ENCODE measurements at places on chromosomes 12 and 14. TPM values are rescaled to one million over a fixed set of nuclear protein-coding genes. Genes with fewer than 3 reads are reported as not detected.

GRCh38 chr12:9378430-9378835 is 170.2 kb upstream of the PZP start:
- no peaks in the 10 kb centered on the region for H3K27me3 ChIP-seq
- DNase-seq: no peak
- no peak overlapping the region for H3K27ac ChIP-seq

CDKN3 gene
- total RNA-seq: 16.4 TPM

- no peak overlapping the region for H3K27ac ChIP-seq
- H3K4me1 ChIP-seq: no peaks in the 10 kb centered on the region
- no peak overlapping the region for H3K4me3 ChIP-seq
- H3K27me3 ChIP-seq: no peaks in the 10 kb centered on the region
- no peak for DNase-seq
These were observed 129.0 kb downstream of the RBM19 start for GRCh38 chr12:113837084-113837483.

GRCh38 chr14:103788086-103788485 is 59.3 kb downstream of the PPP1R13B start:
- no peak overlapping the region for H3K4me3 ChIP-seq
- no peak for DNase-seq
- H3K27ac ChIP-seq: no peak overlapping the region
- H3K4me1 ChIP-seq: no peaks in the 10 kb centered on the region
- peaks cover 14% of the 10 kb centered on the region for H3K36me3 ChIP-seq
- H3K27me3 ChIP-seq: no peaks in the 10 kb centered on the region

RFC5 gene
- 13.6 TPM for total RNA-seq

GRCh38 chr12:123782997-123783792 is 21.1 kb downstream of the DNAH10 start:
- H3K27me3 ChIP-seq: no peaks in the 10 kb centered on the region
- no peak overlapping the region for H3K4me3 ChIP-seq
- no peaks in the 10 kb centered on the region for H3K4me1 ChIP-seq
- H3K27ac ChIP-seq: no peak overlapping the region

- no peaks in the 10 kb centered on the region for H3K27me3 ChIP-seq
- no peak for DNase-seq
- H3K36me3 ChIP-seq: no peaks in the 10 kb centered on the region
- H3K4me3 ChIP-seq: peak overlapping the region; percentile 17
These were observed 60.8 kb downstream of the SAMD4A start for GRCh38 chr14:54627540-54628363.

BMP4 gene
- total RNA-seq: 17.4 TPM

DNA sequence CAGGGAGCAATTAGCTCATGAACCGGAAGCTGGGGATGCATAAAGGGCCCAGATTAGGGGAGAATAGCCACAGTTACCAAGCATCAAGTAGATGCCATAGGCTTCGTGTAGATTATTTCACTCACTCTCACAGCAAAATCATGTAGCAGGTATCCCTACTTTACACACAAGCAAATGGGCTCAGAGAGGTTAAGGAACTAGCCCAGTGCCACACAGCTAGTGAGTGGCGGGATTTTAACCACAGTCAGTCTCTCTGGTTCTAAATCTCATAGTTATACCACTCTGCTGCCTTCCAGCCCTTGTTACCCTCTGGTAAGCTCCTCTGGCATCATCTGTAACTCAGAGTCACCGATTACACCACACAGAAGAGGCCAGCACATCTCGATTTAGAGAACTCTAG is 49.0 kb downstream of the IQSEC3 start:
- H3K27ac ChIP-seq: no peak overlapping the region
- no peaks in the 10 kb centered on the region for H3K27me3 ChIP-seq
- no peaks in the 10 kb centered on the region for H3K4me1 ChIP-seq
- H3K36me3 ChIP-seq: no peaks in the 10 kb centered on the region

LHX5 gene
- not detected for total RNA-seq

GRCh38 chr14:76781648-76782051 is 20.4 kb downstream of the VASH1 start:
- no peak overlapping the region for H3K4me3 ChIP-seq
- peaks cover 17% of the 10 kb centered on the region for H3K4me1 ChIP-seq
- H3K27ac ChIP-seq: no peak overlapping the region
- no peaks in the 10 kb centered on the region for H3K27me3 ChIP-seq
- peaks cover 14% of the 10 kb centered on the region for H3K36me3 ChIP-seq

JDP2 gene
- 6.8 TPM for total RNA-seq

GRCh38 chr14:94203473-94204210 is 29.5 kb downstream of the PPP4R4 start:
- no peaks in the 10 kb centered on the region for H3K27me3 ChIP-seq
- no peaks in the 10 kb centered on the region for H3K36me3 ChIP-seq
- no peak for DNase-seq
- H3K27ac ChIP-seq: no peak overlapping the region
- H3K4me3 ChIP-seq: no peak overlapping the region

SIX6 gene
- not detected for total RNA-seq

- no peaks in the 10 kb centered on the region for H3K36me3 ChIP-seq
- no peak overlapping the region for H3K4me3 ChIP-seq
- no peaks in the 10 kb centered on the region for H3K4me1 ChIP-seq
- no peak for DNase-seq
- no peak overlapping the region for H3K27ac ChIP-seq
- H3K27me3 ChIP-seq: no peaks in the 10 kb centered on the region
These were observed 18.6 kb downstream of the AICDA start for GRCh38 chr12:8594072-8594471.

VWF gene
- 60.1 TPM for total RNA-seq

EIF2B1 gene
- total RNA-seq: 50.0 TPM

DNA sequence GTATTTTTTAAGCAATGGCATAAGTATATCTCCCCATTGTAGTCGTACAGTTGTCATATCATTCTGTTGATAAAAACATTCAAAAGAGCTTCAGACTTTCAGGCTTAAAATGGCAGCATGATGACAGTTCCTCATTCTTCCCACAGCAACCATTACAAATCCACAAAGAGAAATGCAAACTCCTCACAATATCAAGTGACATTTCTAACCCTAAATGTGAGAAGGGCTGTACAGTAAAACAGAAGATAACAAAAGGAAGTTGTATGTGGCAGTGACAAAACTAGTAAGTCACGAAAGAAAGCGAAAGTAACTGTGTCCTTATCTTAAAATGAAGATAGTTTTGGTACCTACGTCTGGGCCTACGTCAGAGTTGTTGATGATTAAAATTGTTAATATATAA is 46.7 kb downstream of the GXYLT1 start:
- no peak overlapping the region for H3K4me3 ChIP-seq
- H3K27me3 ChIP-seq: no peaks in the 10 kb centered on the region
- DNase-seq: no peak

KANSL2 gene
- total RNA-seq: 23.5 TPM

DNA sequence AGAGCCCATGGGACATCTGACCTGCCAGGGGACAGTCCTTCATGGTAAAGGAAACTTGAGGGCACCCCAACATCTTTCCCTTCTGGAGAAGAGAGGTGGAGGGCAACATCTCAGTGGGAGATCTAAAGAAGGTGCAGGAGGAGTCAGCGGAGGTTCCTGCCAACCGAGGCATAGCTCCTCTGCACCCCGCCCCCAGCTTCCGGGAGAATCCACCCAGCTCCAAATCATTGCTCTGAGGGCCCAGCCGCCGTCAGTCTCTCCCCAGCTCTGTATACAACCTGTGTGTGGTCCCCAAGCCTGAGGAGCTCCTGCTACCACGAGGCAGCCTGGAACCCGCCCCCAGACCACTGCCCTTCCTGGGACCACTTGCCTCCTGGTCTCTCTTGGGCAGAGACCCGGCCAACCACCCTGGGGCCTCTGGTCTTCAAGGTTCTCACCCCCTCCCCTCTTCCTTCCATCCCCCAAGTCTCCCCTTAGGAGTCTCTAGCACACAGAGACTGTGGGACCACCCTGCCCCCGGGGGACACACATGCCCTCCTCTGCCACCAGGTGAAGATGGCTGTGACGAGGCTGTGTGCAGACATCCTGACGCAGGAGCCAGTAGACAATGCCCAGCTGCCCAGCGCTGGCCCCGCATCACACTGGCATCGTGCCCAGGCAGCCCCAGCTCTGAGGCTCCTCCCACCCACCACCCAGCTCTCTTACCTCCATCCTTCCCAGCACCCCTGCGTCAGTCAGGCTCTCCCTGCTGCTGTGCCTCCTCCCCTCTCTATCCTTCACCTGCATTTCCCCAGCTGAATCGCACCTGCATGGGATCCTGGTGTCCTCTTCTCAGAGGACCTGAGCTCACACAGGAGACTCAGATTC is 13.0 kb upstream of the NUDT14 start:
- H3K27ac ChIP-seq: no peak overlapping the region
- no peak overlapping the region for H3K4me3 ChIP-seq
- H3K4me1 ChIP-seq: peaks cover 8% of the 10 kb centered on the region
- H3K27me3 ChIP-seq: peaks cover 49% of the 10 kb centered on the region

- no peaks in the 10 kb centered on the region for H3K27me3 ChIP-seq
- H3K27ac ChIP-seq: no peak overlapping the region
- no peak overlapping the region for H3K4me3 ChIP-seq
- H3K4me1 ChIP-seq: peaks cover 18% of the 10 kb centered on the region
- no peak for DNase-seq
- no peaks in the 10 kb centered on the region for H3K36me3 ChIP-seq
These were observed 1.2 kb upstream of the IRAK3 start for GRCh38 chr12:66187821-66188220.

DNA sequence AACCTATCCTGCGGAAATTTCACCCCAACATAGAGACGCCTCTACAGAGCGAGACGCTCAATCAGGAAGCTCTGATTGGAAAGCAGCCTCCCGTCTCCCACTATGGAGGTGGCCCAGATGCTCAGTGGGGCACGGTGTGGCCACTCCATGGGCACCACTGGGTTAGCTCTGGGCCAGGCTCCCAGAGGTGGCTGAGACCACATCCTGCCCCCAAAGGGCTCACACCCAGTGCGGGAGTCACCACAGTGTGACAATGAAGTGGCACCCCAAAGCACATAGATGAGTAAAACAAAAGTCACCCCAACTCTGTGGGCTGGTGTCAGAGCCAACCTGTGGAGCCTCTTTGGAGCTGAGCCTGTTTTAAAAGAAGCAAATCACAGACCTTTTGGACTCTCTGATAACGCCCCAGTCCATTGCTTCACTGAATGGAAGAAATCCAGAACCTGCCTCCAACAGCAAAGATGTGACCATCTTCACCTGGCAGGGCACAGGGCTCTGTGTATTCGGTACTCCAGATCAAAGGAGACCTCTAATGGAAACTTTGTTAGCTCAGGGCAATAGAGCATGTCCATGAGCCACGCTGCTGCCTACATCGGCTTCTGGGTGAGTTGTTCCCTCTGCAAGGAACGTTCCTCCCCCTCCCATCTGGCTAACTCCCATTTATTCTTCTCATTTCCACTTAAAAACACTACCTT is 19.6 kb downstream of the CLMN start:
- no peaks in the 10 kb centered on the region for H3K4me1 ChIP-seq
- no peak overlapping the region for H3K4me3 ChIP-seq
- H3K27me3 ChIP-seq: no peaks in the 10 kb centered on the region
- no peak overlapping the region for H3K27ac ChIP-seq
- no peak for DNase-seq

GRCh38 chr12:91851741-91852477 is 293.7 kb downstream of the BTG1 start:
- no peaks in the 10 kb centered on the region for H3K36me3 ChIP-seq
- DNase-seq: no peak
- no peak overlapping the region for H3K27ac ChIP-seq
- H3K27me3 ChIP-seq: no peaks in the 10 kb centered on the region
- H3K4me1 ChIP-seq: peaks cover 13% of the 10 kb centered on the region
- H3K4me3 ChIP-seq: no peak overlapping the region

- H3K27me3 ChIP-seq: no peaks in the 10 kb centered on the region
- DNase-seq: no peak
- H3K36me3 ChIP-seq: no peaks in the 10 kb centered on the region
- H3K27ac ChIP-seq: no peak overlapping the region
- H3K4me3 ChIP-seq: no peak overlapping the region
- no peaks in the 10 kb centered on the region for H3K4me1 ChIP-seq
These were observed 86.0 kb upstream of the ATF1 start for GRCh38 chr12:50677858-50678257.

PUS7L gene
- total RNA-seq: 10.8 TPM

GRCh38 chr14:35383569-35384454 is 20.7 kb downstream of the NFKBIA start:
- H3K4me1 ChIP-seq: peaks cover 21% of the 10 kb centered on the region
- no peak for DNase-seq
- no peak overlapping the region for H3K4me3 ChIP-seq
- H3K27ac ChIP-seq: peak overlapping the region; percentile 80

GRCh38 chr12:90250766-90251165 is 542.1 kb upstream of the ATP2B1 start:
- H3K27me3 ChIP-seq: no peaks in the 10 kb centered on the region
- no peak overlapping the region for H3K27ac ChIP-seq
- H3K4me1 ChIP-seq: no peaks in the 10 kb centered on the region
- no peaks in the 10 kb centered on the region for H3K36me3 ChIP-seq
- peak; percentile 9 for DNase-seq
- H3K4me3 ChIP-seq: no peak overlapping the region

GRCh38 chr14:27098451-27098850 is 500.6 kb upstream of the NOVA1 start:
- H3K36me3 ChIP-seq: no peaks in the 10 kb centered on the region
- no peak for DNase-seq
- H3K4me3 ChIP-seq: no peak overlapping the region

DNA sequence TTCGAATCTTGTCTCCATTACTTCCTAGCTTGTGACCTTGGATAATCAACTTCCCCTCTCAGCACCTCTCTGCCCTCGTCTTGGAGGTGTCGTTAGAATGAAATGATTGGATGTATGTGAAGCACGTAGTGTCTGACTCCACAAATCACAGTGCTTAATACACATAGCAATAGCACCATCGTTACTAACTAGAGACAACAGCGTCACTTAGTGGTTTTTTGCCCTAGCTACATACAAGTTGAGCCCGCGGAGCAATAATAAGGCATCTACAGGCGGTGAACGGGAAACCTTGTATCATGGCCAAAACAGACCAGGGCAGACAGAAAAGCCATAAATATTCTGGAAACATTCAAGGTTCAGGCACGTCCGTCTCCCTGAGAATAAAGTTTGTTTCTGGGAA is 154.9 kb downstream of the ASCL4 start:
- no peaks in the 10 kb centered on the region for H3K36me3 ChIP-seq
- no peak overlapping the region for H3K27ac ChIP-seq
- DNase-seq: peak; percentile 25
- peaks cover 5% of the 10 kb centered on the region for H3K4me1 ChIP-seq
- H3K4me3 ChIP-seq: no peak overlapping the region

TUBA1B gene
- total RNA-seq: 321 TPM

GRCh38 chr14:51981218-51981854 is 8.0 kb upstream of the RTRAF start:
- H3K4me3 ChIP-seq: no peak overlapping the region
- peaks cover 6% of the 10 kb centered on the region for H3K4me1 ChIP-seq
- H3K27ac ChIP-seq: no peak overlapping the region
- no peaks in the 10 kb centered on the region for H3K36me3 ChIP-seq
- no peak for DNase-seq

DNA sequence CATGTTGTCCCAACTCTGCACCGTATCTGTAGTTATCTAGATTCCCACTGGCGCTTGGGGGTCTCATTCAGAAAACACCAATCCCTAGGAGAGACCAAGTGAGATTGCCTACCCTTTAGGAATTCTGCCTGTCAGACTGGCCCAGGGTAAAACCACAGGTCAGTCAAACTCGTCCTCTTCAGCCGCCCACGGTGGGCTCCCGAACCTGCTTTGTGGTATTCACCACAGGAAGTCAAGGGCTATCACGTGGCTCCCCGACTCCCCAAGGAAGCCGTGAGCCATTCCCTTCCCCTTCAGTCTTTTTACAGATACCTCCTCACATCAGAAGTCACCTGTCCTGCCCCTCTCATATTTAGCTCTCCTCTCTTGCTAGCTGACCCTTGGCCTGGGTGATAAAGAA is 159.9 kb downstream of the EGLN3 start:
- H3K4me3 ChIP-seq: no peak overlapping the region
- H3K27me3 ChIP-seq: no peaks in the 10 kb centered on the region
- peaks cover under 1% of the 10 kb centered on the region for H3K4me1 ChIP-seq
- no peak overlapping the region for H3K27ac ChIP-seq

- no peak overlapping the region for H3K27ac ChIP-seq
- H3K27me3 ChIP-seq: no peaks in the 10 kb centered on the region
- H3K4me3 ChIP-seq: no peak overlapping the region
- no peak for DNase-seq
These were observed 70.5 kb downstream of the SLCO1A2 start for GRCh38 chr12:21264232-21264631.
